ENCODE measurements at places on chromosomes 11 and 22.

DNA sequence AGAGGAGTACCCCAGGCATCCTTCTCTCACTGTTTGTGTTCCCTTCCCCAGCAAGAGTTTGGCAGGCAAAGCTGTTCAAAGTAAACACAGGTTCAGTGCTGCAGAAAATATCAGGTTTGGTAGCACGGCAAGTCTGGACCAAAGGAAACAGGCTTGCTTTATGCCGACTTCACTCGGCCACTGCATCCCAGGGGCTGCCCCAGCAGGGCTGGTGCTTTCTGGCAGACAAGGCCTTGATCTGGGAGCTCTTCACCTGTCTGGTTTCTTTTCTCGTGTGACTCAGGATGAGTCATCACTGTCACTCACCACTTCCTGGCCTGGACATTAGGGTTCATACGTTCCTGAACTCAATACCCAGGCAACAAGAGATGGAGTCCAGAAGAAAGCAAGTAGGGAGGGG, 52.6 kb upstream of the NAV2 start:
- no peak for DNase-seq

DNA sequence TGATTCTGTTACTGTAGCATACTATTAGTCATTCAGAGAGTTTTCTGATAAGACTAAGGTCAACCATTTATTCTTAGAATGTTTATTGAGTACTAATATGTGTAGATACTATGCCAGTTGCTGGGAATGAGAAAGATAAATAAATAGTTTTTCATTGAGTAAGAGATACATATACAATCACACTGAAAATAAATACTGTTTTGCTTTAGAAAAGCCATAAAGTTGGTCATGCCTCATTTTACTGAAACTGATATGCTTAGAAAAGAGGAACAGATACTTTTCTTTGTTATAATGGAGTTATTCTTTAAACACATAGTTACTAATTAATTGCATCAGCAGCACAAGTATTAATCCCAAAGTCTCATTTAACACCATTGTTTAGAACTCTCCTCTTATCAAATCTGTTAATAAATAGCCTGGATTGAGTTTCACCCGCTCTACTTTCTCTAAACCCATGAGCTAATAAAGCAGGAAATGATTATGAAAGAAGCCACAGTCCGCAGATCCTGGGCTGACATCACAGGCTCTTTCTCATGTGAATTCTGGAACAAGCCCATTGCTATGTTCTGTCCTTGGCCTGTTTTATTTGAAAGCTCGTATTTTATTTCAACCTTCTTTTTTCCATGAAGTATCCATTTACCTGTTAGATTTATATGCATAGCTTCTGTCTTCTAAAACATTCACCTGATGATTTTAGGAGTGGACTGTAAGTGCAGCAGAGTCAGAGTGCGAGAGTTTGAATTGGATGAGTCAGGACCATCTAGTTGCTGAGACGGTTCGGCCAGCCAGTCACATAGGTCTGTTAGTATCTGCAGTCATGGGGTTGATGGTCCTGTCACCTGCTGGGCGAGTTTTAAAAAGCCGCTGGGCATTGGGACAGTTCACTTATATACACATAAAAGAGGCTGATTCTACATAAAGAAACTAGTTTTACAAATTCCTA, 35.5 kb downstream of the PIWIL4 start:
- no peak for DNase-seq

GRCh38 chr22:26321469-26321913, 107.6 kb upstream of the ASPHD2 start:
- no peak for DNase-seq

GRCh38 chr11:58609723-58610122, 12.7 kb upstream of the CNTF start:
- no peak for DNase-seq

DNA sequence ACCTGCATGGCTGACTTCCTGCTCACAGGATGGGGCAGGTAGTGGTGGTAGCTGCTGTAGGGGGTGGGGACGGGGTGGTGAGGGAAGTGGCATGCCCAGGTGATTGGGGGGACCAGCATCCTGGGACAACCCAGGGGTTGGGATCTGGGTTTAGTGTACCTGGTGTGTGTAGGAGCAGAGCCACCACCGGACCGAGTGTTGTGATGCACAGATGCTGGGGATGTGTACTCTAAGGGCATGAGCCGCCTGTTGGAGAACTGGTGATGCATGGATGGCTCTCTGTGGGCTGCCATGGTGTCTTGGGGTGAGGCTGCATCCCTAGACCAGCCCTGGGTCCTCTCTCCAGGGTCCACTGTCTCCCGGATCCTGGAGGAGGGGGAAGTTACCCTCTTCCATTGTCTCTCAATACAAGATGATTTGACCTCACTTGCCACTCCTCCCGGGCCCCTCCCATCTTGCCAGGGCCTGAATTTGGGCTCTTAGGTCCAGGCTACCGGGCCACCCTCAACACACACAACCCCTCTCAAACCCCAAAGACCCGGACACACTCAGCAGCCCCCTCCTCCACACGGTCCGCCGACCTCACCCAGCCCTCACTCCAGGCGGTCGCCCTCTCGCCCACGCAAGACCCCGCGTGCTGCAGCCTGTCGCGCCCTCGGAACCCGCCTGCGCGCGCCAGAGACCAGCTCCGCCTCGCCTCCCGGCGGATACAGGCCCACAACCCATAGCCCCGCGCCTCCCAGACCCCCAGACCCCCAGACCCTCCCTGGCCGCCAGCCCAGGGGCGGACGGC, 619 bp downstream of the LRRC75B start:
- no peak for DNase-seq

DNA sequence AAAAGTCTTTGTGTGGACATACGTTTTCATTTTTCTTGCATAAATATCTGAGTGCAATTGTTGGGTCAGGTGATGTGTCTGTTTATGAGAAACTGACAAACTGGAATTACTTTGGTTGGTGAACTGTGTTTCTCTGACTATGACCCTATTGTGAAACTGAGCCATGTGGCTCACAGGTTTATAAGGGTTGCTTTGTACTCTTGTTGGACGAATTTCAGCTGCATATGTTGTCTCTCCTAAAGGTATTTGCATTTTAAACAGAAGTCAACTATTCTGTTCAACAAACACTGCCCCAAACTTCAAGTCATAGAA, 34.4 kb upstream of the RASD2 start:
- DNase-seq = no peak

DNA sequence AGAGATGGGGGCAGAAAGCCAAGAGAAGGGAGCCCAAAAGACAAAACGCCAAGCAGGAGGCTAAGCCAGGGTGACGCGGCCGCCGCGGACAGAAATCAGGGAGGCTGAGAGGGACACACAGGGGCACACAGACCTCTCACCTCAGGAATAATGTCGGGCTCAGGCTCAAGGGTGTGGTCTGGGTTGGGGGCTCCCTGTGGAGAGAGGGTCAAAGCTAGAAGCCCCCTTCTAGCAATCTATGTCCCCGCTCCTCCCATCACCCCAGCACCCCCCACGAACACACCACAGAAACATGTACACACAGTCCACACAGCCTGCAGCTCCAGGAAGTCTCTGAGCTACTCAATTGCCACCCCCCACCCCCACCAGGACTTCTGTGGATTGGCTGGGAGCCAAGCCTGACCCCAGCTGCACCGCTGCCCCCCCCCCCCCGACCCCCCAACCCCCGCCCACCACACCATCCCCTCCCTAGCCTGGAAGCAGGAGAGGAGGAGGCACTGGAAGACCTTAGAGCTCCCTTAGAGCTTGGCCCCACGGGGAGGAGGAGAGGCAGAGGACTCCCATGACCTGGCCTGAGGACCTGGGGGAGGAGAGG, 6.9 kb downstream of the BCL9L start:
- DNase-seq = no peak

Data from CD8-positive, alpha-beta memory T cell (primary cell).